ENCODE measurements at places on chromosomes 12 and 14.

GRCh38 chr12:12812618-12813119 is 477 bp upstream of the DDX47 start:
- DNase-seq: no peak

- no peak for DNase-seq
Measured at GRCh38 chr12:116879509-116880212, 1.6 kb downstream of the HRK start.

DNA sequence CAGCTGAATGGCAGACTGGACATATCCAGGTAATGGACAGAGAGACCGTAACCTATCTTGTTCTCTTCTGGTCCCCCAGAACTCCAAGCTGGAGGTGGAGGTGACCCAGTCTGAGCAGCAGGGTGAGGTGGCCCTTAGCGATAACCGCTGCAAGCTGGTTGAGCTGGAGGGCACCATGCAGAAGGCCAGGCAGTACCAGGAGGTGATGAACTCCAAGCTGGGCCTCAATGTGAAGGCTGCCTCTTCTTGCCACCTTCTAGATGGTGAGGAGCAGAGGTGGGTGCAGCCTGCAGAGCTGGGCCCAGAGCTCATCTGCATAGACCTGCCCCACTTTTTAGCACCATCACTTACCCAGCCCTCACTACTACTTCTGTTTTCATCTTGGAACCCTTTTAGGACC is 7.2 kb upstream of the KRT86 start:
- no peak for DNase-seq

- no peak for DNase-seq
Measured at GRCh38 chr12:127774828-127775227, 492.1 kb upstream of the TMEM132C start.

GRCh38 chr12:48175613-48176416 is 7.6 kb upstream of the CCDC184 start:
- DNase-seq: no peak

DNA sequence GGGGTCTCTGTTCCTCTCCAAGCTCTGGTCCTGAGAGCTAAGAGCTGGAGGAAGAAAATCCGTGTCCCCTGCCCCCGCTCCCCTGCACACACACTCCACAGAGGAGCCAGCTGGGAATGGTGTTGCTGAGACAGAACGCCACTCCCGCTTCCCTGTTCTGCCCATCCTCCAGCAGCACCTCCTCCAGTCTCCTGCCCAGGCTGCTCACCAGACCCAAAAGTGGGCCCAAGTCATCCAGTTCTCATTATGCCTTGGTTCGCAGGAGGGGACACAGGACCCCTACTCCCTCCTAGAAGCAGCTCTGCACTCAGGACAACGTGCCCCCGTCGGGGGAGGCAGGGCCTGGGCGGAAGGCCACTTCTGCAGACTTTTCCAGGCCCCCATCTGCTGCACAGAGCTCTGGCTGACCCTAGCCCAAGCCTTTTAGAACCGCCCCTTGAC is 830 bp upstream of the TRMT61A start:
- no peak for DNase-seq

- DNase-seq: no peak
Measured at GRCh38 chr12:22821985-22822384, 197.0 kb downstream of the ETNK1 start.

DNA sequence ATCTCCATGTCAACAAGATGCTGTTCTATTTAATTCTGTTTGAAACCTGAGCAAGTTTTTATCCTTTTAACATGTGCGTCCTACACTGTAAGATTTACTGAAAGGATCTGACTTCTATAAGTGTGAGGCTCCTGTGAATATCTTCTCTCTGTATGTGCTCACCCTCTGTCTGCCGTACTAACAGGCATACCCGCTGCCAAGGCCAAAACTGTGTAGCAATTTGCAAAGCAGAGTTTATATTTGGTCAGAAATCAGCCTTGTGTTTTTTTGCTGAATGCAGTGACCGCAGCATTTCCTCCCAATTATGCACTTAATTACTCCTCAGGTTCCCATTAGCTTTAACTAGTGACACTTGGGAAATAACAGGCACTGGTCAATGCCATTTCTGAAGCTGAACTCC is 12.3 kb downstream of the CHST11 start:
- DNase-seq: no peak

DNA sequence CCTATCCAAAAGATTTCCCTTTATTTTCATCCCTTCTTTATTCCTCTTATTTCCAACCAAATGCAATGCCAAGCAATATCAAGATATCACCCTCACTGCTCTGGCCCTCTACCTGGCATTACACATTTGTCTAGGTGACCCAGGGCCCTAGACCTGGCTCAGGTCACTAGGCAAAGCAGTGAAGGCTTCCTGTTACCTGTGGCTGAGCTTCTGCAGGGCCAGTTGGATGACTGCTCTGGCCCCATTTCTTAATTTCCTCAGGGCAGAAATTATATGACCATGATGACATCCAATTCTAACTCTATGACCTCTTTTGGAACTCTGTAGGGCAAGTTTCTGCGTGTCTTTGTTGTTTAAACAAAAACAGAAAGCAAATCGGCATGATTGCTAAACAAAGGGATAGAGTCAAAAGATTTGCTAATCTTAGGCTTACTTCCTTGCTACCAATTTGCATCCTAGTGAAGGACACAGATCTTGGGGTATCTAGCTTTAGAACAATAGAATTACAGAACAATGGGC is 7.4 kb upstream of the CCDC198 start:
- DNase-seq: no peak

DNA sequence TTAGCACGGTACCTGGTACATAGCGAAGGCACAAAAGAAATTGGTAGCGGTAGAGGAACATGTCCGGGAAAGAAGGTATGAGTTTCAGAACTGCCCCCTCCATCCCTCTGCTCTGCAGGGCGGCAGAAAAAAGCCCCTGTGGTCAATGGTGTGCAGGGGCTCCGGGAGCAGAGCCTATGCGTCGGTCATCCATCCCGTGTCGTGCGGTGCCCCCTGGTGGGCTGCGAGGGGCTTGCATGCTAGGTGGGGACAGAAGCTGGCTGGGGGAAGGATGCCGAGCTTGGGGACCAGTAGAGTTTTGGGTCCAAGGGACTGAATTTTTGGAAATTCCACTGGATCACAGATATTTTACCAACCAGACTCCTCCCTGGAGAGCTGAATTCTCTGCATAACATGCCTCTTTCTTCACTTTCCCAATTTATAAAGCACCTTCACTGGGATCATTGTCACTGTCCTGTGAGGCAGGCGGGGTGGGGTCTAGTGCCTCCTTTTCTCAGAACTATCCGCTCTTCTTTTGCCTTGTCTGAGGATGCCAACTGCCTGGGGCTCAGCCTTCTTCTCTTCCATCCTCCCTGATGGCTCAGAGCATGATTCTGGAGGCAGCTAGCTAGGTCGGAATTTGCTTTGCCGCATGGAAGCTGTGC is 148.7 kb downstream of the SMOC1 start:
- DNase-seq: peak; percentile 33

GRCh38 chr12:64098709-64099354 is 123.3 kb downstream of the KICS2 start:
- DNase-seq: no peak

- DNase-seq: no peak
Measured at GRCh38 chr12:18864900-18865561, 127.1 kb downstream of the CAPZA3 start.

DNA sequence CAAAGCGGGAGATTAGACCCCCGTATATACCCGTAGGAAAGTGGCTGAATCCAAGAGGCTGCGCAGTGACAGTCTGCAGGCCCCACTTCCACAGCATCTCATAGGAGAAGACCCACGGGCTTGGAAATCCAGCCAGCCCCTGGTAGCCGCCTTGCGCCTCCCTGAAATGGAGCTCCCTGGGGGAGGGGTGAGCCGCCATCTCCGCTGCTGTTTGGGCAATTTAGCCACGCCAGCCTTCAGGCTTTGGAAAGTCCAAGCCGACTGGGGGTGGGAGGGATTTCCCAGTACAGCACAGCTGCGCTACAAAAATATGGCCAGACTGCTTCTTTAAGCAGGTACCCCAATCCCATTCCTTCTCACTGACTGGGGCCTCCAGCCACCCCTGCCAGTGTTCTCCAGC is 53.4 kb downstream of the CAND1 start:
- DNase-seq: no peak

GRCh38 chr12:113852264-113852663 is 113.9 kb downstream of the RBM19 start:
- no peak for DNase-seq

DNA sequence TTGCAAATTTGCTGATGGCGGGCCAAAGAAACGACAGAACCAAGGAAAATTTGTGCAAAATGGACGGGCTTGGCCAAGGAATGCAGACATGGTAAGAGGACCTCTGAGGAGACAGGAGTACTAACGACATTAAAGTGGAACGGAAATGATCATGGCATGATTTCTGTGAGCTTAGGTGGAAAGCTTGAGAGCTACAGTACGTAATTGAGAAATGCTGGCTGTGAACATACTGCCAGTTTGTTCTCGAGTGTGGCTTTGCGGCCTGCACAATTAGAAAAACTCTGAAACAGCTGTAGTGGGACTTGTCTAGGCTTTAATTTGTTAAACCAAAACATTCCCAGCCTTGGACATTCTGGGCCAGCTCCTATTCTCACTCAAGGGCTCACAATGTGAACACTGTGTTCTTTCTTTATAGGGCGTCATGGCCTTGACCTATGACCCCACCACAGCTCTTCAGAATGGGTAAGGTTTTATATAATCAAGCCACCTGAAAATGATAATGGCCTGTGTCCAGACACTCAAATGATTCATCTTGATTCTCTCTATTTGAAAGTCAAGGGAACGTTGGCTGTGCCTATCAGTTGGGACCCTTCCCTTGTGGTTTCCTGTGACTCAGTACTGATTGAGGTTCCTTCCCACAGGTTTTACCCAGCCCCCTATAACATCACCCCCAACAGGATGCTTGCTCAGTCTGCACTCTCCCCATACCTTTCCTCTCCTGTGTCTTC is 48.5 kb downstream of the BAZ2A start:
- no peak for DNase-seq

DNA sequence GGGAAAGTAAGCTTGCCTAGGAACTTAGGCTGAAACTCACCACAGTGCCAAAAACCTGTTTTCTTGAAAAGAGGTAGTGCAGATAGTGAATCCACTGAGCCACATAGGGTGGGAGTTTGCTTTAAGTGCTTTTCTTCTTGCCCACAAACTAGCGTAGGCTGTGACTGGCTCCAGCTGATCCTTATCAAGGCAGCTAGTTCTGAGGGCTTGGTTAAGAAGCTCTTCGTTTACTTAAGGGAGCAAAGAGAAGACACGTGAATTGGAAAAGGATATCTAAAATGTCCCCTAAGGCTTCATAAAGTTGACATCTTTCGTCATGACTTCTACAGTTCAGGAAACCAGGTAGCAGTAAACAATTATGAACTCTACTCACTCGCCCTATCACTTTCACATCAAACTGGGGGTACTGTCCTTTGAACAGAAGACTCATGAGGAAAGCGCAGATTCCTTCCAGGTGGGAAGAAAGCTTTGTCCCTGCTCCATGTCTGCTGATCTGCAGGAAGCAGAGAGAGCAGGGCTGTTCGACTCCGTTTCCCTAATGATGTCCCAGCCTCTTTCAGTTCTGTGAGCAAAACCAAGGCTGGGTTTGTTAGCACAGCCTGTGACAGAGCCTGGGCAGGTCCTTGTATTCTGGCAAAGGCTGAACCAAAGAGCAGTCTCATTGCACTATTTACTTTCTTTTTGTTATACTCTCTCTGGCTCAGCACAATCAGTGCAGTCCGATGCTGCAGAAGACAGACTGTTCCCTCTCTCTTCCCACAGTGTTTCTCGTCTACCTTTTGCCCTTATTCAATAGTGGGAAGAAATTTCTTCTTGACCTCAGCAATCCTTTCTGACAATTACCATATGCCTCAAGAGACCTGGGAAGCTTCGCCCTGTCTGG is 93.5 kb upstream of the ETV6 start:
- no peak for DNase-seq

DNA sequence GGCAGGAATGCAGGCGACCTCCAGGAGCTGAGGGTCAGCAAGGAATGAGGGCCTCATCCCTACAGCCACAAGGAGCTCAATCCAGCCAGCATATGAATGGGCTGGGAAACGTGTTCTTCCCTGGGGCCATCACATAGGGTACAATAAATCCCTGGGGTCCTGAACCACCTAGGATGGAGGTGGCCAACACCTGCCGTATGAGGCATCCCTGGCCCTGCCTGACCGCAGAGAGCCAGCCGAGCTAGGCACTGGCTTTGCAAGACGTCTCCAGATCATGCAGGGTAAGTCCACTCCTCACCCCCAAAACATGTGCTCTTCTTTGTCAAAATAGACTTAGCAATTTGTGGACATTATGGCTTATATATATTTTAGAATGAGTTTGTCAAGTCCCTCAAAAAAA is 303.7 kb upstream of the DIO3 start:
- DNase-seq: no peak
